Activated T-cell treated with anti-CD3 and anti-CD28 coated beads, Interleukin-2, amount 50 U/mL, for 72 hours (primary cell): ENCODE measurements at places on chromosomes 5 and 9.

DNA sequence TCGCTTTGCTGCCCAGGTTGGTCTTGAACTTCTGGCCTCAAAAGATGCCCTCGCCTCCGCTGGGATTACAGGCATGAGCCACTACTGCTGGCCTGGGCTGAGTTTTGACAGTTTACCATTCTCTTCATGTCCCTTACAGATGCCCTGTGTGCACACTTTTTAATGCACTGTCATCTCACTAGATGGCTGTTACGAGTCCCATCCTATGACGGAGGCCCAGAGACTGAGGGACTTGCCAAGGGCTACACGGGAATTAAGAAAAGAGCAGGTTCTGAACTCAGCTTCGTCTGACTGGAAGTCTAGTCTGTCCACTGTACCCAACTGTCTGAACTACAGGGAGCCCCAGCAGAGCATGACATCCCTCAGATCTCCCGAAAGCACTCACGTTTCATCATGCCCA is 63.9 kb downstream of the ARHGEF37 start:
- DNase-seq = no peak

DNA sequence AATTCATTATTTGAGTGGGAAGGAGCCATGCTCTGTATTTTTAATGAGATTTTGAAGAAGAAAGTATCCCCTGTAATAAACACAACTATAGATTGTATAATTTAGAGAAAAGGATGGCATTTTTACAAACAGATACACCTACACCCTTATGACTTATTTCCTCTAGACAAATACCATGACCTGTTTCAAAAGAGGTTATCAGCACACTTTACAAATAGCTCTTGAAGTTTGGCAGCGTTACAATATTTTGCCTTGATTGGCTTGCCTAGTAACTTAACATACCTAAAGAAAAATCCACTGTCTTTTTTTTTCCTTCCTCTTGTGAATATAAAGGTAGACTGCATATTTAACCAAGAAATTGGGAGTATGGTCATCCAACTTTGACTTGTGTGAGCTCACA is 28.5 kb upstream of the CETN3 start:
- DNase-seq = no peak

- no peak for DNase-seq
These were observed 6.8 kb upstream of the CEL start for GRCh38 chr9:133054966-133055365.

DNA sequence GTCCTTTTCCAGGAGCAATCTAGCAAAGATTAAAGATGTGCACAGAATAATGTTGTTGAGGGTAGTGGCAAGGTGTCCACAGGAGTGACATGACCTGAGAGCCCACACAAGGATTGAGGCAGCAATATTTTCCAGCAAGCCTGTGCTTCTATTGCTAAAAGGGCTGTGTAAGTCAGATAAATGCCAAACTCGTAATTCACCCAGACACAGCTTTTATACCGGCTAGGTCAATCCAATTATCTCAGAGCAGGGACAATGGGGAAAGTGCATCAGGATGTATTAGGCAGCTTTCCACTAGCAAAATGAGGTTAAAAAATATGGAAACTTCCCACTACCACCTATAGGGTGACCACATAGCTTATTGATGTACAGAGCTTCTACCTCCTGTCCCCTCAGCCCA is 34.8 kb upstream of the RAB3C start:
- no peak for DNase-seq

DNA sequence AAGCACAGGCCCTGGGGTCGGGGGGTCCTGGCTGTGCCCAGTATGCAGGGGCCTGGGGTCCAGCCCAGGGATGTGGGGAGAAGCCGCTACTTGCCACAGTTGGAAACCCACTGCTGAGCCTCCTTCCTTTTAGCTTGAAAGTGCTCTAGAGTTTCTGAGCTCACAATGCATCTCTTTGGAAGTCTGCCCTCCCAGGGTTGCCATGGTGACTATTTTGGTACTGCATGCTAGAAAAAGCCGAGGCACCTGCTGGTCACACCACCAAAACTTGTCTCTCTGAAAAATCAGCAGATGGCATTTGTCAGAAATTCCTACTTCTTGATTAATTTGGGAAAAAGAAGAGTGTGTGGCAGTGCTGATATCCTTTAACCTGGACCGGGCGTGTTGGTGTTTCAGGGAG is 151.8 kb downstream of the SEC61B start:
- no peak for DNase-seq

DNA sequence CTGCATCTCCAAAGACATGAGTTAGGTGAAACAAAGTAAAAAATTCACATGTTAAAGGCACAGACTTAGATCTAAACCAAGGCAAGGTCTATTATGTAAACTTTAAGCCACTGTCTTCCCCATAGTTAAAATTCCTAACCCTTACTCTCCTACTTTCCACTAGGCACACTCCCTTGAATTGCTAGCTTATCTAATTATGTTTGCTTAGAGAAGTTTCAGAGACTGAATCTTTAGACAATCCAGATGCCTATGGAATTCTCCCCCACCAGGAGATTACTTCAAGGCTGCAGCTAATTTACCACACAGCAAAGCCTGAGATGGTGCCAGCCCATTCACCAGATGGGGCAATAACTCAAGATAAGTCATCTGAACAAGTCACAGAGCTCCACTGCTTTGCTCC is 803.1 kb upstream of the COX7C start:
- no peak for DNase-seq

GRCh38 chr5:126540631-126541030 is 54.4 kb downstream of the ALDH7A1 start:
- no peak for DNase-seq

DNA sequence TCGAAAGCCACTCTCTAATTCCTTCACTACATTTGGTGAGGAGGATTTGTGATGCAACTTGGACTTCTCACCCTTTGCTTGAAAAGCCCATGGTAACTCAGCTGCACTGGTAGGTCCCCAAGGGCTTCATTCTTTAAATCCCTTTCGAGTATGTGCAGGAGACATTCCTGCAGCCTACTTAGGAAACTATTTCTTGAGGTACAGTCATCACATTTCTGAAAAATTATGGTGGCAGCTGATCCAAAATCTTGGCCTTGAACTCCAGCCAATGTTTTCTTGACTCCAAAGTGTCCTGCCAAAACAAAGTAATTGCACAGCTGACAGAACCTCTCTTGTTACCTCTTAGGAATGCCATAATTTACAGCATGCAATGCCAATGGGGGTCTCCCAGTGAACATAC is 99.7 kb downstream of the NPR3 start:
- DNase-seq = no peak

GRCh38 chr5:94021246-94021645 is 279.8 kb upstream of the POU5F2 start:
- no peak for DNase-seq

DNA sequence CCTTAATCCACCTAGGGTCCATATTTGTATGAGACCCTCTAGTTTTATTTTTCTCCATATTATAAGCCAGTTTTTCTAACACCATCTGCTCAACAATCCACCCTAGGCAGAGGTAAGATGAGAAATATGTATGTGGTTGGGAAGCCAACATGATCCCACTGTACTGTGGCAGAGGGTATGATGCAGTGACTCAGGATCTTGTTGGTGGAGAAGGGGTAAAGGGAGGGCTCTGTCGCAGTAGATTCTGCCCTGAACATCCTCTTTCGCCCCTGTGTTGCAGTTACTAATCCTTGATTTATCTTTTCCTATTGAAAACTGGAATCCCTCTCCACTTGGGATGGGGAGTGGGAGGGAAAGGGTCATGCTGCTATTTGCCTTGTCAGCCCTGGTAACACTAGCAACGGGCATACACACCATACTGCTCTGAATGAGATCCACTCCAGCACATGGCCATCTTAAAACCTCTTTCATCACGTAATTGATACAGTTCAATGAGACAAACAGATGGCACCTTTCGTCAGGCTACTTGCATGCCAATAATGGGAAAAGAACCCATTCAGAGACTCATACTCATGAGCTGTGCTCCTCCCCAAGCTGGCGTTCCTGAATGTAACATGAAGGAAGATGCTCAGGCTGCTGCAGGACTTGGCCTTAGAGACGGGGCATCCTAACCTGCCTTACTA is 63.0 kb downstream of the ADAMTS12 start:
- no peak for DNase-seq

- no peak for DNase-seq
These were observed 45.0 kb downstream of the FOXI1 start for GRCh38 chr5:170150713-170151096.

- DNase-seq = no peak
These were observed 81.1 kb upstream of the SPIN1 start for GRCh38 chr9:88307136-88307535.

DNA sequence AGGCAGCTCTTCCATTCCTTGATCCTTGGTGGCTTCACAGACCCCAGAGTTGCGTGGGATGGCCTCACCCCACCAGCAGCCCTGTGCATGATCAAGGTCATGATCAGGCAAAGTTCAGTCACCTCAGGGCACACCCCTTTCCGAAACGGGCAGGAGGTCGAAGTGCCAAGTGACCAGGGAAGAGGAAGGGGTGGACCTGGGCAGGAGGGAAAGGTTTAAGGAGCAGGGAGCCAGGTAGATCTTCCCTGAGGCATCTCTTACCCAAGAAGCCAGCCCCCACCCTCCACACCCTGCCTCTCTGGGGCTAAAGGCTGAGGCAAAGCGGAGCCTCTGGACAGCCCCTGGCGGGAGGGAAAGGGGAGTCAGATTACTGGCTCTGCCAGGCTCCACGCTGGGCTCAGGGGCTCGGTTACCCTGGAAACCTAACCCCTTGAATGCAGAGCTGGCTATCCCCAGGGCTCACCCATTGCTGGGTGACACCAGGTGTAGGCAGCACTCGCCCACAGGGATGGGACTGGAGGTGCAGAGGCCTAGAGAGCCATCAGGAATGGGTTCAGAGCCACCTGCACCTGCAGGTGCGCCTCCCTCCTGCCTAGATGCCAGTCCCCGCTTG is 3.6 kb downstream of the MGAT4B start:
- no peak for DNase-seq

DNA sequence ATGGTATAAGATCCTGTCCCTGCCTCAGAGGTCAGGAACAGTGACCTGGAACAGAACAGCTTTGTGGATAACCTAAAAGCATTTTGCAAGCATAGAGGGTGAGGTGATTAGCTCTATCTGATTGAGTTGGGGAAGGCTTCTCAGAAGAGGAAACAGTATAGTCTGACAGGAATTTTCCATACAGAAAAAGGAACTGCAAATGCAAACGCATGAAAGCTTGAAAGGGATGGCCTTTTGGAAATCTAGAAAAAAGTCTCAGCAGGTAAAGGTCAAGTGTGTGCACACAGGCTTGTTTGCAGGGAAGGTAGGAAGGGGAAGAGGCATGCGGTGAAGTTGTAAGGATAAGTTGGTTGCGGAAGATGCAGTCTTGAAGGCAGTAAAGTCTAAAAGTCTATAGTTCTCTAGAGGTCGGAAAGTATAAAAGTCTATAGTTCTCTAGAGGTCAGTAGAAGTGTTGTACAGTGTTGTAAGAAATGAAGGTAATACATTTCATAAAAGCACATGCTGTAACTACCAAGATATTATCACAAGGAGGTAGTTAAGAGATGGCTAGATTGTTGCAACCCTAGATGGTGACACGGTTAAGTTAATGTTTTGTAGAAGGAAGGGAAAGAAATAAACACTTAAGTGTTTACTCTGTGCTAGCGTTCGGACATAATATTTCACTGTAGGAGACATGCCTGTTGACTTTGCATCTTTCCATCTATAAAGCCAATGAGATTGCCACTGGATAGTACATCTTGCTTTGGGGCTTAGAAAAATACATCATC is 16.7 kb upstream of the HSPB3 start:
- DNase-seq = no peak

GRCh38 chr5:59519338-59519737 is 374.2 kb downstream of the PDE4D start:
- DNase-seq = no peak

- DNase-seq = no peak
These were observed 12.3 kb downstream of the CCNH start for GRCh38 chr5:87400305-87400899.

GRCh38 chr9:135116881-135117280 is 29.4 kb downstream of the OLFM1 start:
- no peak for DNase-seq

- DNase-seq = no peak
These were observed 1499.0 kb downstream of the EFNA5 start for GRCh38 chr5:106171708-106172107.

DNA sequence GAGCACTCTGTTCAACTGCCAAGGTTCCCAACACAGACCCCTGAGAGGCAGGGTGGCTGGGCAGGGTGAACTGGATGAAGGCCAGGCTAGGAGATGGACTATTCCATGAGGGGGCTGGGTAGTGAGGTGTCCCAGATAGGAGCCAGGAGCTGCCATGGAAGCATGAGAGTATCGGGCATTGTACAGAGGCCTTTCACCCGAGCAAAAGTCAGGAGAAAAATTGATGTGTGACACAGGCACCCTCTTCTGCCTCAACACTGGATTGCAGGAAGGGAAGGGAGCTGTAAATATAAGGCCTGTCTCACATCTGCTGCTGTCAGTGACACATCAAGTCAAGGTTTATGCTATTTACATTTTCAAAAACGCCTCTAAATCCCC is 74.6 kb downstream of the UBAP1 start:
- DNase-seq = no peak

DNA sequence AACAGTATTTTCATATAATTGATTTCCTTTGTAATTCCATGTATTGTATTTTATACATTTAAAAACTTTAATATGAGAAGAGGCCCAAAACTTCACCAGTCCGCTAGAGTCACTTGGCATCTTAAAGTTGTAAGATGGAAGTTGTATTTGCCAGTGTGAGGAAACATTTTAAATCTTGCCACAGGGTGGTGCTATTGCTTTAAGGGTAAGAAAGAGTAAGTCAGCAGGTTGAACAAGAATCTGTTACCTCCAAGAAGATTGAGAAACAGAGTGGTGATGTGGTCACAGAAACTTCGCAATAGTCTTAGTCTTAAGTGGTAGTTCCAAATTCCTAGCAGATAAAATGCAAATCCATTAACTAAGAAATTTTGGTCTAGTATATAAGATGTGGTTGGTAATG is 39.8 kb upstream of the RANBP6 start:
- peak; percentile 66 for DNase-seq

DNA sequence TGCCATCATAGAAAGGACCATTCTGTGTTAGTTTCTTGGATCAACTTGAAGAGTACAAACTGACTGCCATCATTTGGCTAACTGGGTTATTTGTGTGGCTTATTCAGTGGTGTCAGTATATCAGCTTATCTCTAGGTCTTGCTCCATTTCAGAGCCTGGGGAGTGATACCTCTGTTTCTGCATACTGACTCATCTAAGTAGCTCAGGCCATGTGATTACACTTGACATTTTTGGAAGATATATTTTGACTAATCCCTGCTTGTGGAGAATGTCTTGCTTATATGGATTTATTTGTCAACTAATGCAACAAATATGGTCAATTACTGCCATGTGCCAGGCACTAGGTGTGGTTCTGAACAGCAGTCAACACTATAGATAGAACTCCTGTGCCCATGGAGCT is 311.7 kb downstream of the YTHDC2 start:
- DNase-seq = no peak

GRCh38 chr5:136192015-136192525 is 892 bp downstream of the SMIM32 start:
- no peak for DNase-seq

DNA sequence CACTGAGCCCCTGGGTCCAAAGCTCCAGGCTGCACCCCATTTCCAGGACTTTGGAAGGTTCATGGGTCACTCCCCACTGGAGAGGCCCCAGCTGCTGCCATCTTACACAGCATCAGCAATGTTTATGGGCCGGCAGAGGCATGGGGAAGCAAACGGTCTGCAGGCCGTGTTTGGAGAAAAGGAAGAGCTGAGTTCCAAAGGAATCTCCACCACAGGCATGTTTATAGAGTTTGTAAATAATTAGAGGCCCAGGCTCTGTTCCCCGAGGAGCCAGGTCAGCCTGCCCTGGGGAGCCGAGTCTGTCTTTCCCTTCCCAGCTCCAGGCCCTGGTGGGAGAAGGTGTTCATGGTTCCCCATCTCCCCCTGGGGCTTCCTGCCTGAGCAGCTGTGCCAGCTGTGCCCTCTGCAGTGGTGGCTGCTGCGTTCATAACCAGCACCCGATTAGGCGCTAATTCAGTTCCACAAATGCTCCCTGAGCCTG is 64.8 kb downstream of the COL27A1 start:
- DNase-seq = no peak
